ENCODE measurements at places on chromosomes 3 and 15.

DNA sequence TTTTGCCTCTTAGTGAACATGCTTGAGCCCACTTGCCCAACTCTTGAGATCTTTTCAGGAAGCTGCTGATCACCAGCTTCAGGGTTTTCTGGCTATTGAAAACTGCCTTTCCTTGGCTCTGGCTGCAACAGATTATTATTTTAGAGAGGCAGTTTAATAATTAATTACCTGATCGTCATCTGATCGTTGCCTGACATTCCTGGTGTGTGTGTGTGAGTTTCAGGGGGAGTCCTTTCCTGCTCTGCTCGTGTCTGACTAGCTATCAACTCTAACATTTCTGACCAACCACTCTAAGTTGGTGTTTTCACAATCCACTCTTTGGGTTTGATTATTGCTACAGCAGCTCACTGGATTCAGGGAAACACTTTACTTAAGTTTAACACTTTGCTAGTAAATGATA, 84.3 kb upstream of the SPATA16 start:
- DNase-seq = no peak

DNA sequence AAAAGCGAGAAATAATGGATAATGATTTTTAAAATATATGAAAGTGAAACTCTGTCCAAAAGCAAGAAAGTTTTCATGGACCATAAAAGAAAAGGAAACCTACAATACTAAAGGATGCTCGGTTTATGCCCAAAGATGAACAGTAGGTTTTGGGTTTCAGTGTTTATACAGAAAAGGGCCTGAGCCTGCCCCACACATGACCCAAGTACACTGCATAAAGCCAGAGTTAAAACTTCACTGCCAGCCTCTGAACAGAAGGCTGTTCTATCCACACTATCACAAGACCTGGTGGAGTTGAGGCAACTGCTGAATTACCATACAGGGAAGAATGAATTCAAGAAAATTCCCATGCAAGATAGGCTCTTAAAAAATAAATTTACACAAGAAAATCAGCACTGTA, 165.2 kb downstream of the MECOM start:
- no peak for DNase-seq

- DNase-seq = no peak
Measured at GRCh38 chr3:19334120-19334519, 185.8 kb downstream of the KCNH8 start.

GRCh38 chr3:107106316-107106715, 270.9 kb upstream of the CCDC54 start:
- DNase-seq = peak; percentile 59

DNA sequence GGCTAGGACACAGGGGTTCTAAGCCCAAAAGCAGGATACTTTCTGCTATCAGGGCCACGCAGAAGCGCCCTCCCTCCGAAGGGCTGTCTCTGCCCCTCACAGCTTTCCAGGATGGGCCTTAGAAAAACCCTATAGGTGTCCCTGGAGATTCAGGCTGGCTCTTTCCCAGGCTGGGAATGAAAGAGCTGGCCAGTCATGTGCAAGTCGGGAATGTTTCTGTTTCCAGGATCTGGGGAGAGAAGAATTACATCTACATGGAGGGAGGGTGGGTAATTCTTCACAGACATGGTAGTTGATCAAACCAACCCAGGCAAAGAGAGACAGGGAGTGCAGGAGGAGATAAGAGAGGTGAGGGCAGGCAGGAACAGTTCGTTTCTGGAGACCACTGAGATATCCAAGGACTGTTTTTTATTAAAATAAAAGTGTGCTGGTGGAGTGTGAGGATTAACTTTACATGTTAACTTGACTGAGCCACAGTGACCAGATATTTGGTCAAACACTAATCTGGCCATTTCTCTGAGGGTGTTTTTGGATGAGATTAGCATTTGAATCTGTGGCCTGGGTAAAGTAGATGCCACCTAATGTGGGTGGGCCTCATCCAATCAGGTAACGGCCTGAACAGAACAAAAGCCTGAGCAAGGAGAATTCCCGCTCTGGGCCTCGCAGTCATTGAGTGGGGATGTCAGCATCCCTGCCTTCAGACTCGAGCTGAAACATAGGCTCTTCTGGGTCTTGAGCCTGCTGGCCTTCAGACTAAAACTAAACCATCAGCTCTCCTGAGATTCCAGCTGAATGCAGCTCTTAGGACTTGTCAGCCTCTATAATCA, 15.3 kb downstream of the NUP210 start:
- DNase-seq = no peak

GRCh38 chr3:51198477-51198876, 186.6 kb upstream of the MANF start:
- DNase-seq = no peak

DNA sequence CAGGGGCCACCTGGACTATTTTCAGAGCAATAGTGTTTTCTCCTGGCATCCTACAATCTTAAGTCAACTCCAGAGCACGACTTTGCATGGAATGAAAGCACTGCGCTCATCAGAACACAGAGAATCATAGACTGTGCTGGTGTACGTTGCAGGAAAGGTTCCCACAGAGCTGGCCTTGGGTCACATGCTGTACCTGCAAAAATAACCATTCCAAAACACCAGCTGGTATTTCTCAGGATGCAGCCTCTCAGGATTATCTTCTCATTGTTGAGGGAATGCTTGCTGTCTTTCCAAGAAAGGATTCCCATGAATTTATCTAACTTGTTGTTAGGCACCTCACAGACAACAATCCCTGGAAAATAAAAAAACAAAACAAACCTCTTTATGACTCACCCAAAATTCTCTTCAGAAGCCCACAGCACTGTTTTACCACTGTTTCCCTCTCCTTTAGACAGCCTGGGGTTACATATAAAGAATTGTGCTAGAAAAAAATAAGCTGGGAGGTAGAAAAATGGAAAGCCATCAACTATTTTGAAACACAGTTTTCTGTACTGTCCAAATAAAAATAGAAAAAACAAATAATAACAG, 131.7 kb downstream of the ATP8B4 start:
- no peak for DNase-seq

- DNase-seq = no peak
Measured at GRCh38 chr15:71207141-71207540, 91.9 kb downstream of the THSD4 start.

GRCh38 chr3:46864061-46864881, 1.0 kb upstream of the MYL3 start:
- no peak for DNase-seq

DNA sequence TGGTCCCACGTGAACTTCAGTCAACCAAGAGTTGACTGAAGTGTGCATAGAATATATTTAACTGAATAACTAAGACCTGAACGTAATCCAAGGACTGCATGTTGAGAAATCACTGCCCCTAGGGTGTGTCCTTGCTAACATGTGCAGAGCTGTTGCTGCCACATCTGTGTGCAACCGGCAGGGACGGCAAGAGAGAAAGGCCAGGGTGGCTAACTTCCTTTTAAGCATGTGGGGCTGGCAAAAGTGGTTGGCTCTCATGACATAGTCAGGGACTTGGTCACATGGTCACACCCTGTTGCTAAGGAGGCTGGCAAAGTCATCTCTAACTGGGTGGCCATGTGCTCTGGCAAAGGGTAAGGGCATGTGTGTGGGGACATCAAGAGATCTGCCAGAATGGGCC, 52.4 kb downstream of the GASK1A start:
- DNase-seq = no peak

DNA sequence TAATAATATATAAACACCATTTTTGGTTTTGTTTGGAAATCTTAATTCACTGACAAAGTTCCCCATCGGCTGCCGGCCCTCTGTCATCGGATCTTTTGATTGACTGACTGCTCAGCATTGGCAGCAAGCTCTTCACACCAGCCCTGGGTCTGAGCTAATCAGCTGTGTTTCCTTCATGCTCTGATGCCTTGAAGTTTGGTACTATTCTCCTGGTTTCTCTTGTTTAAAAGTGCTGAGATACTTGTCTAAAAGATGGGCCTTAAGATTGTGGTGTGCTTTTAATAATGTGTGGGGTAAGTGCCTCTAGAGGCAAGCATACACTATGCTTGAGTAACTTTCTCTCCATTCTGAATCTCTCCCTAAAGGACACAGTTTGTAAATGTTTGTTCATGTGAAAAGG, 415.5 kb upstream of the TPRG1 start:
- DNase-seq = no peak

- DNase-seq = no peak
Measured at GRCh38 chr3:125121246-125122010, 65.6 kb upstream of the HEG1 start.

GRCh38 chr3:158845765-158846350, 44.0 kb downstream of the MFSD1 start:
- DNase-seq = no peak

GRCh38 chr15:22808761-22809280, 22.4 kb downstream of the NIPA1 start:
- DNase-seq = no peak

DNA sequence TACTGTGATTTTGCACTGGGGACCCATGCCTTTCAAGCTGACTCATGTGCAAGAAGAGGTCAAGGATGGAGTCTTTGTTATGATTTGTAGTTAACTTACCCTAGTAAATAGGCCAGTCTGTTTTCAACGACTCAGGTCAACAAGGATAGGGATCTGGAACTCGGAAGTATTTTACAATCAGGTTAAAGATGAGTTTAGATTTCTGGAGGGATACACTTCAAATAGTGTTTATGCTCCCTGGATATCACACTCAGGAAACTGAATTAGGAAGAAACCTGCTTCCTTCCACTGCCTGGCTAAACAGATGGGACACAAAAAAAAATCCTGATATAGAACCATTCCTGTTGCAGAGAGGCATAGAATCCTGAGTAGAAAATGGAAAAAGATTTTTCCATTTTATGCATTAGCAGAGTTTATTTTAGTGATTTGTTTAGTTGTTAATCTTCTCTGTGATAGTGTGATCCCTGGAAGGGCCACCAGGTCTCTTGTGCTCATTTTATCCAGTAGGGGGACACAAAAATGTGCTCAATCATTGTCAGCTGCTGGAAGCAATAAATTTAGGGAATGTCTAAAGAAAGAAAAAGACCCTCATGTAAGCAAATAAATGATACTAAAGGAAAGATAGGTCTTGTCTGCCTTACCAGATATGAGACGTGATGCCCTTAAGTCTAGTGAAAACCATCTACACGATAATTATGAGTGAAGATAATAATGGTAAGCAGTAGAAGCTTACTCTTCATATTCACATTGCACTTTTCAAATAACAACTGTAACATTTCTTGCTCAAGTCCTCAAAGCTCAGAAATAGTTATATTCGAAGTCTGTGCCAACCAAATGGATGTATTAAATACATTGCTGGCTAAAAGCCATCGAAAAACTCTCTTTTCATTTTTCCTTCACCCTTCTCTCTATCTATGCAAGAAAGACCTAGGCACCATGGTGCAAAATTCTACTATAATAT, 452.1 kb upstream of the KCNMB2 start:
- no peak for DNase-seq

DNA sequence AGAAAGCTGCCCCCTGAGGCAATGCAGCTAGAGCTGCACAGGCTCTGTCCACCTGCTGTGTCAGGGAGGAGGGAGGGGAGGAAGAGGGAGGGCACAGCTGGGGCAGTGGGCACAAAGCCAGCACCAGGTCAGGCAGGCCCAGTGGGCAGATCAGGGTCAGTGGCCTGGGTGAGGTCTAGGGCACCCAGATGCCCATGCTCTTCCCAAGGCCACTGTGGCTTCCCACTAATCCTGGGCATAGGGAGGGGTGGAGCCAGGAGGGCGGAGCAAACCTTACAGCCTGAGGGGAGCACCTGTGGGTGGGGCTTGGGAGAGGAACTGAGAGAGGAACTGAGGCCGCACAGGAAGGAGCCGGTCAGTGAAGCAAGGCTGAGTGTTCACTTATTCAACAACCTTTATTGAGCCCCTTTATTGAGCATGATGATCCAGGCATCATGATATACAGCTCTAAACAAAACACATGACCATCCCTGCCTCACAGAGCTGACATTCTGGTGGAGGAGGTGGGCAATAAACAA, 55.0 kb downstream of the RHCG start:
- DNase-seq = no peak

GRCh38 chr3:113966172-113966571, 18.4 kb downstream of the ZDHHC23 start:
- DNase-seq = no peak

DNA sequence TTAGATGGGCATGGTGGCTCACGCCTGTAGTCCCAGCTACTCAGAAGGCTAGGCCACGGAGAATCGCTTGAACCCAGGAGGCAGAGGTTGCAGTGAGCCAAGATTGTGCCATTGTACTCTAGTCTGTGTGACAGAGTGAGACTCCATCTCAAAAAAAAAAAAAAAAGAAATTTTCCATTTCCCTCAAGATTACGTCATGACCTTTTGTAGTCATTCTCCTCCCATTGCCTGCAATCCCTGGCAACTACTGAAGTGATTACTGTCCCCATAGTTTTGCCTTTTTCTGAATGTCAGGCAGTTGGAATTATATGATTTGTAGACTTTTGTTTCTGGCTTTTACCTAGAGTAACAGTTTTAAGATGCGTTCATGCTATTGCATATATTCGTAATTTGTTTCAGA, 28.0 kb downstream of the WDR76 start:
- peak; percentile 9 for DNase-seq

DNA sequence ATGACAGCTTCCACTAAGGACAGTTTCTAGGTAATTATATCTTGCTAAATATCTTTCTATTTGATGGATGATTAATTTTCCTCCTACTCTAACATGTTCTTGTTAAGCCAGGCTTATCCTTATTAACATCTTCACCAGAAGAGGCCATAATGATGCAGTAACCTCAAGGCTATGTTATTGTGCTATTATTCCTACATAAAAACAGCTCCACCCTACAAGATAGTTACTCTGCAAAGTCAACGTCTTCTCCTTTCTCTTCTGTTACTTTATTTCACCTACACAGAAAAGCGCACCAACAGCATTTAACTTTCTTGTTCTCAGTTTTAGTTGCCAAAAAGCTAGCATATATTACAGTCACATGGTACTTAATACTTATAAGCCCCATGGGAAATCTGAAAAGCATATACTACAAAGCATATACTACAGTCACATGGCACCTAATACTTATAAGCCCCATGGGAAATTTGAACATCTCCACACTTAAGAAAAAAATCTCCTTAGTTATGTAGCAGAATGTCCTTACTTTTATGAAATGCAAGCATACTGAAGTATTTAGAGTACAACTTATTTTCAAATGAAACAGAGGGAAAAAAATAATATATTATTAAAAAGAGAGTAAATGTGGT, 13.4 kb downstream of the ADAM10 start:
- no peak for DNase-seq

GRCh38 chr3:186180151-186180550, 71.3 kb upstream of the ETV5 start:
- DNase-seq = no peak

GRCh38 chr15:25172691-25173090, 217.9 kb downstream of the SNRPN start:
- DNase-seq = no peak

Measured in skeletal muscle cell (primary cell).